ENCODE measurements at places on chromosomes 3 and 15. TPM values are rescaled to one million over a fixed set of nuclear protein-coding genes. Genes with fewer than 3 reads are reported as not detected.

Gene OR5H6
- total RNA-seq = not detected

Gene MESP2
- total RNA-seq = 2.4 TPM

Gene STRIT1
- not detected for total RNA-seq

Gene FAM107A
- 5.0 TPM for total RNA-seq

Gene BFSP2
- not detected for total RNA-seq

Gene GP5
- total RNA-seq = not detected

Gene XCR1
- 0.08 TPM for total RNA-seq

Gene FBXO40
- total RNA-seq = not detected

Gene CLDN11
- 0.57 TPM for total RNA-seq

Gene ROBO1
- 42.6 TPM for total RNA-seq

Gene HDGFL3
- 24.4 TPM for total RNA-seq

Gene GRK7
- not detected for total RNA-seq

Gene ZNF501
- 0.85 TPM for total RNA-seq
